ENCODE measurements at places on chromosomes 11 and 22. TPM values are rescaled to one million over a fixed set of nuclear protein-coding genes. Genes with fewer than 3 reads are reported as not detected.

GRCh38 chr11:108662700-108663099 lies 2.2 kb upstream of the DDX10 start:
- no peak for DNase-seq

GAL3ST1 gene
- total RNA-seq = 2.8 TPM

SCGB1A1 gene
- total RNA-seq = not detected

BUD13 gene
- 11.3 TPM for total RNA-seq

All from cerebellum (tissue), 4 donors.